ENCODE measurements at places on chromosomes 11 and 22.

DNA sequence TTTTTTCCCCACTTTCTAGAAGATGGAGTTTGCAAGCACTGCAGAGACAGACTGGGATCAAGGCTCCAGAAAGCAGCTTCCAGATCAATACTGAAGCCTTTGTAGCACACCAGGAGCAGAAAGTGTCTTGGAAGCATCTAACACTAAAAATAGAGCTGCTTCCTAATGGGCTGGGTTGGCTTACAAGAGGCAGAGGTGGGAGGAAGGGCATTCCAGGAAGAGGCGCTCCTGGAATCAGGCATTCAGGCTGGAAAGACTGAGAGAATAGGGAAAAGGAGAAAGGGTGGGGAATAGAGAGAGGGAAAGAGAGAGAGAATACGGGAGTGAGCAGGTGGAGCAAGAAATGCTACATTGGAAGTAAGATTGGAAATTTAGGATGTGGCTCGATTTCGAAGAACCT, 395.9 kb downstream of the OPCML start:
- DNase-seq: no peak

DNA sequence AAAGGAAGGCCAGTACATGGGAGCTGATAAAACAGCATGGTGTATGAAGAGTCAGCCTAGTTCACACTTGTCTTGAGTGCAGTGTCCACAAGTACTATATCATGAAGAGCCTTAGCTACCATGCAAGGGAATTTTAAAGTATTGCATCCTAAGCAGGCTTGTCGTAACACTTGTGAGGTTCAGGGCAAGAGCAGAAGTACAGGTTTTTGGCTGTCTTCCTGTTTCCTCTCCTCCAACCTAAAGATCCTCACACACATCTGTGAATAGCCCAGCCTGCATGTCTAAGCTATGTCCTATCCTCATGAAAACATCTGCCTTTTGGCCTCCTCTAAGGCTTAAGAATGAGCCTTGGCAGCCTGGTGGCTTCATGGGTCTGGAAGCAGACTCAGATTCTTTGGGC, 34.6 kb upstream of the TMEM123 start:
- DNase-seq: no peak

DNA sequence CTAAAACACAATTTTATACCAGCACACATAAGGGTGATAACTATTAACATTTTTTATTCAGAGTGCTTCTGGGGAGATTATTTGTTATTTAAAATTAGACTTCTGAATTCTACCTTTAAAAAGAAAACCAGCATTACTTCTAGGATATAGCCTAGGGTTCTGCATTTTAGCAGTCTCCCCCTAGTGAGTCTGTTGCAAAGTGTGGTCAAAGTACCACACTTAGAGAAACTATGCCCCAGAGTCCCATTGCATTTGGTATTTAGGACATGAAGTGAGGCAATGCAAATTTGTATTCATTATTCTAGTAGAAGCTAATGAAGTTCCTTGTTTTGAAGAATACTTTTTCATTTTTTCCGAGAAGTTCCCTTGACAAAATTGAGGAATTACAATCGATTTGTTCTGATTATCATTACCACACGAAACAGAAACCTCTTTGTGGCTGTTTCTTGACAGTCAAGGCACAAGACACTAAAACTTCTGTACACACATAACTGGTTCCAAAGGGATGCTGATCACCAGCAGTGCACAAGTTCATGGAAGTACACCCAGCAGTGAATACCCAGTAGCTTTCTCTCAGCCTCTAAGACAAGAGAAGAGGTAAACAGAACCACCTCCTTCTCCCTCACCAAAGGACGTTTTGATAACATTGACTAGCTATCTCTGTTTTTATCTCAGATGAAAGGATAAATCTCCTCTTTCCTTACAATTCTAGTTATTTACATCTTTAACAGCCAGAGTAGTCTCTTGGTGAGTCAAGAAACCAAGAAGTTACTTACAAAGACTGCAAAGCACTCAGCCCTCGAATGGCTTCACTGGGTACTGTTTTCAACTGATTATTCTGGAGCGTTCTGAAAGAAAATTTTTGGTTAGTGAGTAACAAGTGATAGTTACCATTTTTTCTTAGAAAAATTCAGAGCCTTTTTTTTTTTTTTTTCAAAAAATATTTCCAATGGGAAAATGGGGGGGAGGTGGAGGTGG, 27.6 kb upstream of the CCDC34 start:
- DNase-seq: no peak

GRCh38 chr11:70225681-70226177, 22.6 kb downstream of the FADD start:
- DNase-seq: no peak

DNA sequence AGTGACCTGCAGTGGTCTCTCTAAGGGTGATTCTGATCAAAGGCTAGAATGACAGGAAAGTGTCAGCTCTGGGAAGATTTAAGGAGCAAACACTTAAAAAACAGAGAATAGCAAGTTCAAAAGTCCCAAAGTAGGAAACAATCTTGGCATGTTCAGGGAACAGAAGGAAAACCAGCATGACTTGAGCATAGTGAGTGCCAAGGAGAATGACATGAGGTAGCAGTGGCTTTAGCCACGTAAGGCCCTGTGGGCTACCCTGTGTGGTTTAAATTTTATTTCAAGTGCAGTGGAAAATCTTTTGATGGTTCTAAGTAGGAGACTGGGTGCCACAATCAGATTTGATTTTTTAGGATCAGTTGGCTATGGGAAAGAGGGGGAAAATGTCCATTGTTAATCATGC, 149.4 kb downstream of the WNT11 start:
- no peak for DNase-seq

DNA sequence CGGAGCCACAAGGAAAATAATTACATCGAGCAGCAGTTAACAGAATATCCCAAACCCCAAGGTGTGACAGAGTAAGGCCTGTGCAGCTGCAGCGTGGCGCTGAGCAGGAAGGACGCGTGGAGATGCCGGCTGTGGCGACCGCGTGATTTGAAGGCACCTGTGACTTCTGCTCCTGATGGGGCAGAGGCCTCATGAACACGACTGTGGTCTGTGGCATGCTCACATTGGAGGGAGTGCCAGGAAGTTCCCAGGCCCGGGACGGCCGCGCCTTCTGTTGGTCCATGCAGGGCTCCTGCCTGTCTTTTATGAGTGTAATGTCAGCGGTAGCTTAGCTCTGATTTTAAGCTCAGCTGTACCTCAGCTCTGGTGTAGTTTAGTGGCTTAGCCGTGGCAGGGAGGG, 50.4 kb downstream of the TPCN2 start:
- DNase-seq: no peak

GRCh38 chr11:66007201-66007634, 4.6 kb upstream of the CST6 start:
- no peak for DNase-seq

DNA sequence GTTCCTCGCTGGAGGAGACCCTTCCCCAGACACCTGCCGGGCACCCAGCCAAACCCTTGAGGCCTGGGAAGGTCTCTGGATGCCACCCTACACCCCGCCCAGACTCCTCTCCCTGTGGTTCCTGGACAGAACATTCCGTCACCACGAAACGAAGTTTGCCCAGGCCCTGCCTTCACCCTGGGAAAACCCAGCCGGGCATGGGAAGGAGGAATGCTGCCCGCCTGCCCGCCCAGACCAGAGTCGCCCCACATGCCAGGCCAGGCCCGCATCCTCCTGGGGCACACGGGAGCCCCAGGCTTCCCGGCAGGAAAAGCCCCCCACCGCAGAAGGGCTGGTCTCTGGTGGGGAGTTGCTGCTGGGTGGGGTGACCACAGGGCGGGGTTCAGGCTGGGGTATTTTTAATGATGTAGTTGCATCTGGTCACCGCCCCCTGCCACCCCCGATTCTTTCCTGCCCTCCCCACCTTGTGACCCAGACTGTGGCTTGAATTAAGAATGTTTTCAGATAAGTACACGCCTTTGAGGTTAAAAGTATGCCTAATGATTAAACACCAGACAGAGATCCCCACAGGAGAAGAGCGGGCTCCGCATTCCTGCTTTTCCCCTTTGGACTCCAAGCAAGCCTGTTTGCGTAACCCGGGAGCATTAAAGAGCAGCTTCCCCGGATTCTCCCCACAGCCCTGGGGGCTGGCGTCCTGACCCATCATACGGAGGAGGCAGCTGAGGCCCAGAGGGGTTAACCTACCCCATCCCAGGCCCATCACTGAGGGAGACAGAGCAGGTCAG, 44.6 kb upstream of the PPARA start:
- DNase-seq: no peak

- no peak for DNase-seq
Observed at GRCh38 chr11:3221408-3222002, 2.9 kb upstream of the MRGPRG start.
